ENCODE measurements at places on chromosomes 2 and 18. TPM values are rescaled to one million over a fixed set of nuclear protein-coding genes. Genes with fewer than 3 reads are reported as not detected.

Gene HOXD13
- not detected for total RNA-seq

Gene TMEM185B
- total RNA-seq, result 25.7 TPM

Gene BIN1
- 76.5 TPM for total RNA-seq

Gene IGFBP5
- total RNA-seq, result 1,071 TPM

Gene CRYGC
- not detected for total RNA-seq

Gene SCG2
- total RNA-seq, result 11.7 TPM

Gene DPP4
- 13.3 TPM for total RNA-seq

Data from epithelial cell of alveolus of lung (primary cell).